ENCODE measurements at places on chromosomes 3 and 15.
A peak's percentile ranks its signal among the peaks of the same experiment; 100 is the strongest.

DNA sequence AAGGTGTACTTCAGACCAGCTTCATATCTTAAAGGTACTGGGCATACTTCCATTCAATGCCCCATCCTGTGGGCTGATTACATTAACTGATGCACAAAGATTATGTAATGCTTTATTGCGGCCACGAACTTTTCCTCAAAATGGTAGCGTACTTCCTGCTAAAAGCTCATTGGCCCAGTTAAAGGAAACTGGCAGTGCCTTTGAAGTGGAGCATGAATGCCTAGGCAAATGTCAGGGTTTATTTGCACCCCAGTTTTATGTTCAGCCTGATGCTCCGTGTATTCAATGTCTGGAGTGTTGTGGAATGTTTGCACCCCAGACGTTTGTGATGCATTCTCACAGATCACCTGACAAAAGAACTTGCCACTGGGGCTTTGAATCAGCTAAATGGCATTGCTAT is 3.4 kb downstream of the SKIL start:
- no peak for DNase-seq

GRCh38 chr3:143269741-143270140 is 150.2 kb downstream of the CHST2 start:
- no peak for DNase-seq

- peak; percentile 47 for DNase-seq
Observed at GRCh38 chr15:48644827-48645557, 517 bp downstream of the FBN1 start.

DNA sequence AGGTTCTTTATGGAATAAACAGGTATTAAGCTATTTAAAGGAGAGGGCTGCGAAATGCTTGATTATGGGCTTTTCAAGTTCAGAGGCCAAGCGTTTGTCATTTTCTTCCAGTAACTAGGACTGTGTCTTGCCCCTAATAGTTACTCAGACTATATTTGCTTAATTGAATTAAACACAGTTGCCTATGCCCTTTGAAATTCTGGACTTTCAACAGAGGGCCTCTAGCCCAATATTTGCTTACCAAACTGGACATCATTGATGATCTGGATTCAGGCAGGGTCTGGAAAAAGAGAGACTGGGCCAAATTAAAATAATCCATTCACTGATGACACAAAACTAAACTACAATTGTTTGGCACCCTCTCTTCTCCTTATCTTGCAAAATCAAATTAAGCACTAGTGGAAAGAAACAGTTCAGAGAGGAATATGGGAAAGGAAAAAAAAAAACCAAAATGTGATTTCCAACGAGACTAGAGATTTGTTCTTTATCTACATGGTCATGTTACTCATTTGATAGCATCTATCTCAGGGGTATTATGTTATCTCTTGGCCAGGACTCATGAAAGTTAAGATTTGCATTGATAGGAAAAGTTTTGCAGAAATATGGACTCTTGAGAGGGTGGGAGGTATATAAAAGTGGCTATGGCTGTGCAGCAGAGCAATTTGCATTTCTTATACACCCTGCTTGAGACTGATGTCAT is 75.1 kb upstream of the TSEN2 start:
- no peak for DNase-seq

DNA sequence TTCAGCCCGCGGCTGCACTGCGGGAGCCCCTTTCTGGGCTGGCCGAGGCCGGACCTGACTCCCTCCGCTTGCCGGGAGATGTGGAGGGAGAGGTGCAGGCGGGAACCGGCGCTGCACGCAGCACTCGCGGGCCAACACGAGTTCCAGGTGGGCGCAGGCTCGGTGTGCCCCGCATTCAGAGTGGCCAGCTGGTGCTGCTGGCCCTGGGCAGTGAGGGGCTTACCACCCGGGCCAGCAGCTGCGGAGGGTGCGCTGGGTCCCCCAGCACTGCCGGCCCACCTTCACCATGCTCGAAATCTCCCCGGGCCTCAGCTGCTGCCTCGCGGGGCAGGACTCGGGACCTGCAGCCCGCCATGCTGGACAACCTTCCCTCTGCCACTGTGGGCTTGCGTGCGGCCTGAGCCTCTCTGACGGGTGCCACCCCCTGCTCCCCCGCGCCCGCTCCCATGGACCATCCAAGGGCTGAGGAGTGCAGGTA is 733.5 kb upstream of the CCDC54 start:
- no peak for DNase-seq

DNA sequence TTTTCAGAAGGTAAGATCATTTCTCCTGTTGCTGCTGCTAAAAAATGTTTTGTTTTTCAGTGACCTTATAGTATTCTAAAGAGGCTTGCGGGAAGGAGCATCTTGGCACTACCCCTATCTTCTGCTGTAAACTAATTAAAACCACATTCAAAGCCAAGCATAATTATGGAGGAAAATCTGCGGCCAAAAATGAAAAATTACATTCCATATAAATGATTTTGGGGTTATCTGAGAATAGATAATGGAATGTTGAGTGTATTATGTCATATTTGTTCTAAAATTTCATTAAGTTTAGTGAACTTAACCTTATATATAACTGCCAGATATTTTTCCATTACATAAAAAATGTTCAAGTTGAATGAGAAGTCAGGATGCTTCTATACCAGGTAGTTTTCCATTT is 170.4 kb upstream of the TMC3 start:
- no peak for DNase-seq

Data from BE2C (cell line).